Activated CD4-positive, alpha-beta T cell treated with anti-CD3 and anti-CD28 coated beads, Interleukin-2, amount 10 ng/mL, durations not matched to agents 24 days and 14 days (primary cell): ENCODE measurements at places on chromosomes 3 and 15. TPM values are rescaled to one million over a fixed set of nuclear protein-coding genes. Genes with fewer than 3 reads are reported as not detected.

DPPA4 gene
- total RNA-seq: not detected in 2 replicates

LINS1 gene
- 63.9 and 64.9 TPM in 2 replicates for total RNA-seq

ADGRG7 gene
- not detected in 2 replicates for total RNA-seq

SI gene
- not detected in 2 replicates for total RNA-seq

CASR gene
- not detected in 2 replicates for total RNA-seq

CHRM5 gene
- not detected in 2 replicates for total RNA-seq

CX3CR1 gene
- 0.19 and 0.21 TPM in 2 replicates for total RNA-seq

DYNLT2B gene
- 11.8 and 12.8 TPM in 2 replicates for total RNA-seq

C3orf52 gene
- 13.0 and 14.2 TPM in 2 replicates for total RNA-seq

ALG1L2 gene
- not detected in 2 replicates for total RNA-seq

CD200 gene
- 144 and 151 TPM in 2 replicates for total RNA-seq

C2CD4A gene
- 0.05 and 0.24 TPM in 2 replicates for total RNA-seq

NLGN1 gene
- not detected in 2 replicates for total RNA-seq

EAF1 gene
- 24.2 and 25.7 TPM in 2 replicates for total RNA-seq

GPR27 gene
- 1.0 and 1.4 TPM in 2 replicates for total RNA-seq

CLDN1 gene
- total RNA-seq: 0.33 and 0.52 TPM in 2 replicates

FEZF2 gene
- not detected in 2 replicates for total RNA-seq

SYNPR gene
- not detected in 2 replicates for total RNA-seq

TMC3 gene
- not detected in 2 replicates for total RNA-seq

SLC51A gene
- total RNA-seq: not detected in 2 replicates

GPR62 gene
- total RNA-seq: not detected in 2 replicates

ITIH1 gene
- total RNA-seq: not detected in 2 replicates

CMSS1 gene
- 117 and 126 TPM in 2 replicates for total RNA-seq

HRH1 gene
- total RNA-seq: 0.42 and 0.52 TPM in 2 replicates

DUOX2 gene
- 0.05 TPM in 1 of 2 replicates, not detected in the other for total RNA-seq

GYG1 gene
- 27.4 and 28.0 TPM in 2 replicates for total RNA-seq

UCN2 gene
- total RNA-seq: not detected in 2 replicates

HOMER2 gene
- 29.3 and 32.1 TPM in 2 replicates for total RNA-seq

CLDN16 gene
- total RNA-seq: not detected in 2 replicates

SH3GL3 gene
- total RNA-seq: not detected in 2 replicates

ATP13A5 gene
- total RNA-seq: not detected in 2 replicates
